ENCODE measurements at places on chromosomes 5 and 9.

DNA sequence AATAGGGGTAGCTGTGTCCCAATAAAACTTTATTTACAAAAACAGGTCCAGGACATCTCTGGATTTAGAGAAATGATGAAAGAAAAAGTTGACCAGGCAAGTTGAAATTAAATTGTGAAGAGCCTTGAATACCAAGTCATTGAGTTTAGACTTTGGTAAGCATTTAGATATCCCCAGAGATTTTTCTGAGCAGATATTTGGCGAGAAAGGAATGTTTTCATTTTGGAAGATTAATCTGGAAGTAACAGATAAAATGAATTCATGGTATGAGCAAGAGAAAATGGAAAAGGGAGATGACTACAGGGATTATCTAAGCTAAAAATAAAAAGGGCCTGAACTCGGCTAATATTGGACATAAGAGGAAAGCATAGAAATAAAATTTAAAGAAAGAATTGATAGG is 157.6 kb downstream of the ACTL7B start:
- DNase-seq, result no peak

- no peak for DNase-seq
These were observed 631.5 kb downstream of the MTRR start for GRCh38 chr5:8500426-8500825.

DNA sequence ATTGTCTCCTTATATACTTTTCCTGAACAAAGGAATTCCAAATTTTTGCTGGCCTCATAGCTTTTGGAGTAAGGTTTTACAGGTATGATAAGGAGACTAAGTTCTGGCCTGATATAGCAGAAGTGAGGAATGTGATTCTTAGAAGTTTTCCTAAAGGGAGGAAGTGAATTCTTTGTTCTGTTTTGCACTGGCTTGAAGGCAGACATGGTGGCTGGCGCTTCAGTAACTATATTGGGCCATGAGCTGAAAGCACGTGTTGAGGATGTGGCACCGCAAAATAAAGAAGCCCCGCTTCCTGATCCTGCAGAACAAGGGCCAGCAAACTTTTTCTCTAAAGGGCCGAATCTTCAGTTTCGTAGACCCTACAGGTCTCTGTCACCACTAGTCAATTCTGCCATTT is 224.2 kb downstream of the SNX18 start:
- DNase-seq, result no peak

DNA sequence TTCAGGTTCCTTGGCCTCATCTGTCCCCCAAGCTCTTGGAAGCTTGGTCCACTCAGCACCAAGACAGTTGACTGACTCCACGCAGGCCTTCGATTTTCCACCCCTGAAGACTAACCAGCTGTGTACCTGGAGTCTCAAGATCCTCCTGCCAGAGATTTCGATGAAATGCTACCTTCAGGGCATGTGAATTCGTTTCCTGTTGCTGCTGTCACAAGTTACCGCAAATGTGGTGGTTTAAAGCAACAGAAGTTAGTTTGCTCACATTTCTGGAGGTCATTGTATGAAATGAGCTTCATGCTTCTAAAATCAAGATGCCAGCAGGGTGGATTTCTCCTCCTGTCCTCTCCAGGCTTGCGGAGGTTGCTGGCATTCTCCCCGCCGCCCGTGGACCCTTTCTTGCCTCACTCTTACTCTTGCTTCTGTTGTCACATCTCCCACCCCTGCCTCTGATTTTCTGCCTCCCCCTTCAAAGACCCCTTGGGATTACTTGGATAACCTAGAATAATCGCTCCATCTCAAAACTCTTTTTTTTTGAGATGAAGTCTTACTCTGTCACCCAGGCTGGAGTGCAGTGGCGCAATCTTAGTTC is 27.6 kb upstream of the RETREG1 start:
- DNase-seq, result no peak

DNA sequence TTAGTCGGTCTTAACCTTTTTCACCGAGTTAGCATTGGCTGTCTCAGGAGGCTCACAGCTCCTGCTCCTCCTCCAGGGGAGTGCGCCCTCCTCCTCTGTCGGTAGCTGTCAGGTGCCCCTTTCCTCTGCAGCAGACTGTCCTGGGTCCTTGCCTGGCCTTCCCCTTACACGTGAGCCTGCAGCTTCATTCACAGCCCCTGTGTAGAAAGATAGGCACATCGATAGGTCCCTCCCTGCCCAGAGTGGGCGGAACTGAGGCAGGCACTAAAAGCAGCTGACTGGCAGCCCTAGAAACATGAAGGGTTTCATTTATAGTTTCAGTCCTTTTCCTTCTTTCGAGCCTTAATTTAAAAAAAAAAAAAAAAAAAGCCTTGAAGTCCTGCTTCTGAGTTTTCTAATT is 17.2 kb downstream of the TENT4A start:
- no peak for DNase-seq

- DNase-seq, result no peak
These were observed 2.5 kb downstream of the KIAA1958 start for GRCh38 chr9:112489039-112489546.

- no peak for DNase-seq
These were observed 178.8 kb upstream of the NREP start for GRCh38 chr5:111935835-111936234.

- no peak for DNase-seq
These were observed 65.6 kb downstream of the POU5F2 start for GRCh38 chr5:93675460-93676450.

- DNase-seq, result no peak
These were observed 196.2 kb upstream of the CLINT1 start for GRCh38 chr5:158055111-158055501.

GRCh38 chr5:72470826-72471225 is 36.4 kb downstream of the ZNF366 start:
- DNase-seq, result no peak

GRCh38 chr9:86099701-86100364 is 475 bp upstream of the GOLM1 start:
- DNase-seq, result no peak

DNA sequence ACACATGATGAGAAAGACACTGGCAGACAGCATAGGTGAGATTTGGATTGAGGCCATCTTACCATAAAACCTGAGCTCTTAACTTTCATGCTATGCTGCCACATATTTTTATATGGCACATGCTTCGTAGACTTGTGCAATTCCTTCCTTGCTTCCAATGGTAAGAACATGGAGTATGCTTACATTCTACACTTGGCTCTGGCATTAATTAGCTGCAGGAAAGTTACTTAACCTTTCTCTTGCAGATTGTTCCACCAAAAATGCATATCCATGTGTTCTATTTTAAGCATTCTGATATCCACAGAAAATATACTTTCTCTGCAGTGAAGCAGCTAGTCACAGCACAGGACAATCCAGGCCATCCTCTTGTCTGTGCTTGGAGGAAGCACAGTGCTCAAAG is 119.4 kb downstream of the MPDZ start:
- no peak for DNase-seq

- no peak for DNase-seq
These were observed 459 bp upstream of the ERAP2 start for GRCh38 chr5:96875791-96876291.
